ENCODE measurements at places on chromosomes 6 and 20.

DNA sequence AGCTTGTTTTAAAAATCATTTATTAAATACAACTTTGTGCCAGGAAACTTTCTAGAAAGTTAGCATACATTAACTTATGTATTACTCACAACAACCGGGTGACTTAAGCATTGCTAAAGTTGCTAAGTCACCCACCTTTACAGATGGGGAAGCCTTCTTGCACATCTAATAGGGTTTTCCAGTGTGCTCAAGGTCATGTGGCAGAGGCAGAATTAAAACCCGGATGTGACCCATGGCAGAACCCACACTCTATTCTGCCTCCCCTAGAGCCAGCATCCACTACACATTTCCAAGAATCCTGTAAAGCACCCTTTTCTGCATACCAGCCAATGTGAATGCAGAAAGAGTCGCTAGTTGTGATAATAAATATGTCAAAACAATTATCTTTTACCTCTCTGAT is 13.4 kb downstream of the LINC00237 start:
- DNase-seq, result no peak

DNA sequence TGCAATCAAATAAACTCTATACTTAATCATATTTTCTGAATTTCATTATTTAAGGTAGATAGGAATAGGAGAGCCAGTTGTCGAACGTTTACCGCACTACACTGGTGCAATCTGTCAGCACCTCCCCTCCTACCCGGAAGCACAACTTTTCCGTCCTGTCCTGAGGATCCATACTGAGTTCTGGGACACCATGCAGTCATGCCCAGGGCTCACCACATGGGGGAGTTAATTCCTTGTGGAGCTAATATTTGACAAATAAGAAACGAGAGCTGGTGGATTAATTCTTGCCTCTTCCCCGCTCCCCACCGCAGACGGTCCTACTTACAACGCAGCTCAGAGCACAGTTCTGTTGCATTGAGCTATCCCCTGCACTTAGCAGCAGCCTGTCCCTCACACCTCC is 107.7 kb upstream of the RALGAPA2 start:
- DNase-seq, result no peak

DNA sequence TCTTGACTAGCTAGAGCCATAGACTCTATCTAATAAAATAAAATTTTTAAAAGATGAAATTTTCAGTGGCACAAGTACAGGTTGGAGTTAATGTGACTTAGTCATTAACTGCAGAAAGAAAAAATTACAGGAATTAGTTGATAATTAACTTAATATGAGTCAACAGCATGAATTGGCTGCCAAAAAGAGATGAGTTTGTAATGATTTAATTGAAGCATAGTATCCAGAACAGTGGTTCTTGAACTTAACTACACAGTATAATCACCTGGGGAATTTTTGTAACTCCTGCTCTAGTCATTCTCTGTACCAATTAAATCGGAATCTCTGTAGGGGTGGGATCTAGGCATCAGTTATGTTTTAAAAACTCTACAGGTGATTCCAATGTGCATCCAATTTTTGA is 46.3 kb upstream of the HMGN3 start:
- no peak for DNase-seq

DNA sequence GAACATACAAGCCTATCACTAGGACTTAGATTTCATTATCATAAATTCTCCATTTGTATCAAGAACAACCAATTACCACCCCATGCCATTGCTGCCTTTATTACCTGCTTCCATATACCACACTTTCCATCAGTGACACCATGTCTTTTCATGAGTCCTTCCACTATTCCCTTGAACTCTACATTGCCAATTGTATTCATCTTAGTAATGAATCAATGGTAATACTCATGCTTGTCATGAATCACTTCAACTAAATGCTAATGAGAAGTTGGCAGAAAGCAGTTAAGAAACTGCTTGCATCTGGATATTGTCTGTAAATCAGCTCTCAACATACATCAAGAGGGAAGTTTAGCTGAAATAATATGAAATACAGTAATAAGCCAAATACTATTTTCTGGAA is 61.2 kb upstream of the RNF217 start:
- DNase-seq, result no peak

GRCh38 chr6:5565971-5566370 is 304.7 kb downstream of the FARS2 start:
- no peak for DNase-seq

- no peak for DNase-seq
Measured at GRCh38 chr6:142756215-142756630, 188.8 kb downstream of the HIVEP2 start.

GRCh38 chr6:44356487-44356886 is 14.0 kb downstream of the SPATS1 start:
- no peak for DNase-seq

All from hypothalamus (tissue), 51 donors.